ENCODE measurements at places on chromosomes 12 and 14.

- no peak for DNase-seq
Observed at GRCh38 chr12:30877105-30877875, 49.3 kb upstream of the TSPAN11 start.

- no peak for DNase-seq
Observed at GRCh38 chr12:33587784-33588712, 148.4 kb upstream of the SYT10 start.

GRCh38 chr12:112198120-112198733, 72.9 kb downstream of the TRAFD1 start:
- DNase-seq: peak; percentile 71

DNA sequence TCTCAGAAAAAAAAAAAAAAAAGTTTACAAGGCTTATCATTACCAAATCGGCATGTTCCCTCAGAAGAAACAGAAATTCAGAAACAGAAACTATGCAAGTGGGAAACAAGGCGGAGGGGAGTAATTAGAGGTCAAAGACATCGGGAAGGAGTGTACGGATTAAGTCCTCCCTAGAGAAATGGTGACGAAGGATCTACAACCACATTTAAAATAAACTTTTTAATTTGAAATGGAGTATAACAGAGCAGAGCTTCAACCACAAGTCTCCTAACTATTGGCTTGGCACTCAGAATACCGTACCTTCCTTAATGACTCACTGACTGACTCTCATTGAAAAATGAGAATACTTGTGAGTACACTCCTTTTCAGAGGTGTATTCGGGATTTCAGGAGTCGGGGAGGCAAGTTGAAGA, 908 bp downstream of the ENTPD5 start:
- DNase-seq: peak; percentile 68

DNA sequence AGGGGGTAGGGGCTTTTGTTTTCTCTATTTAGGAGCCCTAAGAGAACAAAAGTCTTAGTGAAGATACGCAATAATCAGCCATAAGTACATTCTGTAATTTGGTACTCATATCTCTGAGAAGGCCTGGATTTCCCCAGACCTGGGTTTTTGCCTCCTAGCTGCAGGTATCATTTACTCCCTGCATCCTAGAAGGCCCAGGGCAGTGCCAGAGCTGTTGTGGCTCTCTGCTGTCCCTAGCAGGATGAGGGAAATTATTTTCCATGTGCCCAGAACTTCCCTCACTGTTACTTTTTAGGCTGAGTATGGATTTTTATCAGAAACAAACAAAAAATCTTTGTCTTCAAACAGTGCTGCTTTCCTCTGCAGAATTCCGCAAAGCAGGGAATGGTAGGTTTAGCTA, 192.5 kb upstream of the SYT1 start:
- no peak for DNase-seq

DNA sequence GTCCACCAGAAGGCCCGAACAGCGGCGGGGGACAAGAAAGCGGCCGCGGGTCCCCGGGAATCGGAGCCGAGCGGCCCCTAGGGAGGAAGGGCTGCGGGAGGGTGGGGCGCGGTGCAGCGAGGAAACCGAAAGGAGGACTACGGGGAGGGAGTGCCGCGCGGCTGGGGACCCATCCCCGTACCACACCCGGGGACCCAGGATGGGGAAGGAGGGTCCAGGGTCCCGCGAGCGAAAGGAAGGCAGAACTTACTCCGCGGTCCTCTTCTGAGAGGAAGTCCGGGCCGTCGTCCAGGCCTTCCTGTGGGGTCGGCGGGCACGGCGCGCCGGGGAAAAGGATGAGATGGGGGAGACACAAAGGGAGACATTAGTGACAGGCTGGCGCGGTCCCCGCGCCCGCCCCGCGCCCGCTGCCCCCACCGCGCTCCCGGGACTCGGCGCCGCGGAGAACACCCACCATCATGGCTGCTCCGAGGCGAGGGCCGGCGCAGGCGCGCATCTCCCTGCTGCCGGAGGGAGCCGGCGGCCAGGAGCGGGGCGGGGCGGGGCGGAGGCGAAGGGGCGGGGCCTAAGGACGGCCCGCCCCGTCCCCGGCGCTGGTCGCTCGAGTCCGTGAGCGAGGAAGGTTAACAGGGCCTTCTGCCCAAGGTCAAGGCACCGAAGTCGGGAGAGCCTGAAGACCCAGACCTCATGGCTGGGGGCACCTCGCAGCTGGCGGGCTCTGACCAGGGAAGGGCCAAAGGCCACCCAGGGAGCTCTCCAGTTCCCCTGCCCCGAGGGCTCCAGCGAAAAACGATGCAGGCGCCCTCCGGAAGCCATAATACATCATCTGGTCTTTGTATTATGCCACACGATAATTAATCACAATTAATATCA, at the start of gene SNX6:
Gene SNX6, minus strand, starts transcription at position 492 of the 873 bp plus-strand sequence. Its CDS starts 32 bp downstream, at position 460.
- DNase-seq: peak; percentile 80

- peak; percentile 51 for DNase-seq
Observed at GRCh38 chr14:85060121-85060520, 469.8 kb upstream of the FLRT2 start.

DNA sequence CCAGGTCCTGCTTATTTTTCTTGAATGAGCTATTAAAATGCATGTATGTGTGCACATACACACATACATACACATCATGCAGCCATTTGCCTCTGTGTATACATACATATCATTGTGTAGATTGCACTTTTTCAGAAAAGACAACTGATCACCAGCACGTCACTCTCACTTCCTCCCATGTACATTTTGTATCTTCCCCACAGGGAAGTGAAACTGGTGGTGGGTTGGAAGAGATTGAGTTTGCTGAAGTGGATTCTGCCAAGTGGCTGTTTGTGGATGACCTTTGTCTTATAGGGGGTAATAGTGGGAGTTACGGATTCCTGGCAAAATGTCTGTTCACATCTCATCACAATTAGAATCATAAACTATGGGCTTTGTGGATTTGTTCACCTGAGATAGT, 448.6 kb downstream of the RAD51B start:
- DNase-seq: no peak

GRCh38 chr14:58659061-58659460, 21.3 kb downstream of the DACT1 start:
- DNase-seq: no peak

DNA sequence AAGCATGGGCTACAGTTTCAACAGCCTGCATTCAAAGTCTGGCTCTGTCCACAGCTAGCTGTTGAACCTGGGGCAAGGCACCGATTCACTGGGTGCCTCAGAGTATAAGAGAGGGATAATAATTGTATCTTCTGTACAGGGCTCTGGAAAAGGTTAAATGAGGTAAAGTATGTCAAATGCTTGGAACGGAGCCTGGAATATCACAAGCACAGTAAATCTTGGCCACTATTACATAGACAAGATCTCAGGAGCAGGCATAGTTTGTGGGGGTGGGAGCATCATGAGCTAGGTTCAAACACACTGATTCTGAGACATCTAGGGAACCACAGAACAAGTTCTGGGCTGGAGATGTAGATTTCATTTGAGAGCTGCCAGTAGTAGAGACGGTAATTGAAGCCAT, 203.7 kb upstream of the NUDT4 start:
- DNase-seq: peak; percentile 78

GRCh38 chr12:94587266-94588241, 62.8 kb downstream of the TMCC3 start:
- DNase-seq: no peak

DNA sequence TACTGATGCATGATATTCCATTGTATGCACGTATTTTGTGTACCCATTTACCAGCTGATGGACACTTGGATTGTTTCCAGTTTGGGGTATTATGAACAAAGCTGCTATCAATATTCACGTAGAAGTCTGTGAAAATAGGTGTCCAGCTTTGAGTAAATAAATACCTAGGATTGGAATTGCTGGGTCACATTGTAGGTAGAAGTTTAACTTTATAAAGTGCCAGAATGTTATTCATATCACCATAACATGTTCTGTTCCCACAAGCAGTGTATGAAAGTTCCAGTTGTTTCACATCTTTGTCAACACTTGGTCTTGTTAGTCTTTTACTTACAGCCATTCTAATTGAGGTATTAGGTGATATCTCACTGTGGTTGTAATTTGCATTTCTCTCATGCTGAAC, 108.0 kb upstream of the METAP2 start:
- DNase-seq: no peak

GRCh38 chr14:57495416-57495815, 1.8 kb upstream of the CCDC198 start:
- no peak for DNase-seq

DNA sequence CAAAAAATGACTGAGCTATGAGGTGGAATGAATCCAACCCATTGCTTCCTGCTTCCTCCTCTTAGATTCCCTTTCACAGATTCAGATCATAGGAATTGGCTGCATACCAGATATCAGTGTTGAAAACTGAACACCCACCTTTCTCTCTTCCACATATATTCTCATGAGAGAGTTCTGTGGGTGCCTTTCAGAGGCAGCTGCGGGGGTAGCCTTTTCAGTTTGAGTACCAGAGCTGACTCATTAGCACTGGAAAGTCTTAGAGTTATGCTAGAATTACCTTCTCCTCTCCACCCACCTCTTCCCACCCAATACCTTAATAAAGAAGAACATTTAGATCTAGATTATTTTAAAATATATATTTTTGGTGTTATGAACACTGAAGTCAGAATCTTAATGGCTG, 495.4 kb upstream of the SEL1L start:
- no peak for DNase-seq

GRCh38 chr12:87866578-87867292, 162.5 kb downstream of the C12orf50 start:
- peak; percentile 26 for DNase-seq

- peak; percentile 82 for DNase-seq
Observed at GRCh38 chr12:56931474-56931978, 2.7 kb downstream of the SDR9C7 start.

- DNase-seq: no peak
Observed at GRCh38 chr12:2011643-2012607, 7.7 kb upstream of the DCP1B start.

DNA sequence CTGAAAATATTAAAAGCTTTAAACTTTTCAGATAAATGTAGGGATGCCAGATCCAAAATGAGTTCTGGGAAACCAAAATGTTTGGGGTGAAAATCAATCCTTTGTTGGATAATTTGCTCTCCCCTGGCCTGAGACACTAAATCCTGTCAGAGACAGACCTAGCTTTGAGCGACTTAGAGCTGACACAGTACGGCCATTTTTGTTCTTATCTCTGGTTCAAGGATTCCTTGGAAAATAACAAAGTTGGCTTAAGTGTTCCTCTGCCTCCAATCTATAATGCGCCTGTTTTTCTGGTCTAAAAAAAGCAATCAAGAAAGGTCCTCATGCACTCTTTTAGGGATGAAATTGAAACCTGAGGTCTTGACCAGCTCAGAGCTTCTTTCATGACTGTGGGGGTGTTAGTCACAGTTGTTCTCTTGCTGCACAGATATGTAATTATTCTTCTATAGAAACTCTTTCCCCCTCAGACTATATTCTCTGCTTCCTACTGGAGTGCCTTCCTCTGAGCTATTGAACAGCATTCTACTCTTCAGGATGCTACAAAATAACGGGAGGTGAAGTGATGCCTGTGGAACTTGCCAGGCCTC, 52.3 kb upstream of the EGLN3 start:
- DNase-seq: no peak

Measured in cardiac fibroblast (primary cell).